Tibial nerve (tissue), 4 donors: ENCODE measurements at places on chromosomes 7 and 10. TPM values are rescaled to one million over a fixed set of nuclear protein-coding genes. Genes with fewer than 3 reads are reported as not detected.

DNA sequence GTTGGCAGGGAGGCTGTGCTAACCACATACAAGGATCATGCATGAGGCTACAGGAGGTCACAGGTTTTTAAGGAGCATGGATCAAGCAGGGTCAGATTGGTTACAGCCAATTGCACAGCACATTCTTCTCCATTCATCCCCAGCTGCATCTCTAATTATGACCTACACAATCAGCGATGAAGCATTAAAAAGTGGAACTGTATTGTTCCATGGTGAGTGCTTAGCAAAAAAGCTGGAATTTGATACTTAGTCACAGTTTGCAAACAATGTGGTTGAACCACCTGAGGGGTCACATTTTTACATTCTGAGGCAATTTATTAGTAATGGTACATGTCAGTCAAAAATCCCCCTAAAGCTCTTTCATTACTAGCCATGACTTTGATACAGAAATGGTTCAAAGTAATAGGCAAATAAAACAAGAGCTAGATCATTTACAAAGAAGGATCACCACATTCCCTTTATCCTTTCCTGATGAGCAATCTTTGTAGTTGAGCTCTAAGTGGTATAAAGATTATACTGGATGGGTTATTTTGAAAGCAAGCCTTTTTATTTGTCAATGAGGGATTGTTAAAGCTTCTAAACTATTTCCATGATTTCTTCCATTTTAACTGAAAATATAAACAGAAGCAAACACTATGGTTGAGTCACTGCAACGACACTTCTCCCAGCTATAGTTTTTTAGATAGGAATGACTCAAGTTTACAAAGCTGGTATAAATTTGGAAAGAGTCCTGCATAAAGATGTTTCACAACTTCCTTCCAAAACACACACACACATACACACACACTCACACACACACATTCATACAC lies 217.8 kb upstream of the SEMA3A start:
- H3K27me3 ChIP-seq = no peaks in the 10 kb centered on the region
- no peaks in the 10 kb centered on the region for H3K36me3 ChIP-seq
- no peak overlapping the region for H3K4me3 ChIP-seq
- no peak for DNase-seq
- no peak overlapping the region for H3K27ac ChIP-seq

GPR158 gene
- total RNA-seq = 0.39 TPM

DNA sequence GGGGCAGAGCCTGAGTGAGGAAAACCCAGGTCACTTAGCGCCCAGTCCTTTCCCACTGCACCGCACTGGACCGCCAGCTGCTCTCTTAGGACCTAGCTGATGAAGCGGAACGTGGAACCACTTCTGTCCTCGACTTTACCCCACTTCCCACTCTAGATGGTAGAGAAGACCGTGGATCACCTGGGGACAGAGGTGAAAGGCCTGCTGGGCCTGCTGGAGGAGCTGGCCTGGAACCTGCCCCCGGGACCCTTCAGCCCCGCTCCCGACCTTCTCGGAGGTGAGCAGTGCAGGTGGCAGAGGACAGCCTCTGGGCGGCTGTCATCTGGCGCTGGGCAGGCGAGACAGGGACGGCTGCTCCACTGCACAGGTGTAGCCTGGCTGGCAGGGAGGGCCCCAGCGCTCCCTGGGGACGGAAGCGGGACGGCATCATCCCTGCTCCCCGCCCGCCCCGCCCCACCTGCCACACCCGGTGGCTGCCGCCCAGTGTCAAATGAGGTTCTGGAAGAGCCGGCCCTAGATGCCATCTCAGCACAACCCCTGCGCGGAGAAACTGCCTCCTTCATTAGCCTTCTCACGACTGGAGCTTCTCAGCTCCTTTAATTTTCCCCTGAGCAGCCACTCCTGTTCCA lies 11.7 kb downstream of the PLAC9 start:
- no peaks in the 10 kb centered on the region for H3K27me3 ChIP-seq
- peak overlapping the region; percentile 41 for H3K27ac ChIP-seq
- DNase-seq = no peak
- peaks cover 16% of the 10 kb centered on the region for H3K4me1 ChIP-seq

DNA sequence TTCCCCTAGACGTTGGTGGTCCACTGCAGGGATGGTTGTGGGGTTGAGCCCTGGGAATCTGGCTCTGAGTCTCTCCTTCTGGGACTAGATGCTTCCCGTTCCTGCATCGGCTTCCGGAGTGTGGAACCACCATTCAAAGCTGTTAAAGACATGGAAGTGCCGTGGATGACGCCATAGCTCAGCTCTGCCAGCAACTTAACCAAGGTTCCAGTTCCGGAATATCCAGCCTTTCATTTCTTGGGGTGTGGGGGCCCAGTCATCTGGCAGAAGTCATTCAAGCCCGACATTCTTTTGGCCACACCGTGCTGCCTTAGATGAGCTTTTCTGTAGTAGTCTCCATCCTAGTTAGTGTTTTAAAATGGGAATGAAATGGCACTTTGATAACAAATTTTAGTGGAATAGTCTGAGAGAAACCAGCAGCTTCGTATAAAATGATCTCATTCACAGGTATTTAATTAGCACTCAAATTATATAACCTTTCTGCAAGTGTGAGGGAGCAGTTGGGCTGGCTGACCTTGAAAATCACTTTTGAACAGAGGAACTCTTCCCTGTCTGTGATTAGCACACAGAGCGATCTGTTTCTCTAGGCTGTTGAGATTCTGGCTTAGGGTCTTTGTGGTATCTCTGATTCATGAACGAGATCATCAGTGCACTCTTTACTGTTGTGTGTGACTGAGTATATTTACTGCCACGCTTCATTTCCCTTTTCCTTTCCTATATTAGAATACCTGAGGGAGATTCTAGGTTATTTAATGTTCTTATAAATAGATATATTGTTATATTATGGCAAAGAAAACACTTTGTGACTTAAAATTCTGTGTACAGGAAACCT lies 19.9 kb downstream of the LMTK2 start:
- no peaks in the 10 kb centered on the region for H3K4me1 ChIP-seq
- H3K4me3 ChIP-seq = no peak overlapping the region
- DNase-seq = no peak

DNA sequence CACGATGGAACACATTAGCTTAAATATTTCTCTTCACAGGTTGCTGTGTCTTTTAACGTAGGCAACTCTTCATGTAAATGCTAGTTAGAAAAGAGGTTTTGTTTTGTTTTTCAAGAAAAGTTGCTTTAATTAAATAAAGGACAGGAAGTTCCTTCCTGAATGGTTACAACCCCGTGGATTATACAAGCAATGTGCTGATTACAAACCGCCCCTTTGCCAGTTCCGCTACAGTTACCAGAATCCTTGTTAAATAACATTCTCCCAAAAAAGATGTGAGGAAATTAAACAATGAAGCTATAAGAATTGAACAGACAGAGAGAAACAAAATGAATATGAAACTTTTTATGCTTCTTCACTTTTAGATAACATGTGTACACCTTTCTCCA lies 75.1 kb downstream of the LYZL2 start:
- H3K27me3 ChIP-seq = no peaks in the 10 kb centered on the region
- H3K27ac ChIP-seq = peak overlapping the region; percentile 53
- H3K4me1 ChIP-seq = no peaks in the 10 kb centered on the region
- no peak for DNase-seq
- no peak overlapping the region for H3K4me3 ChIP-seq

DNA sequence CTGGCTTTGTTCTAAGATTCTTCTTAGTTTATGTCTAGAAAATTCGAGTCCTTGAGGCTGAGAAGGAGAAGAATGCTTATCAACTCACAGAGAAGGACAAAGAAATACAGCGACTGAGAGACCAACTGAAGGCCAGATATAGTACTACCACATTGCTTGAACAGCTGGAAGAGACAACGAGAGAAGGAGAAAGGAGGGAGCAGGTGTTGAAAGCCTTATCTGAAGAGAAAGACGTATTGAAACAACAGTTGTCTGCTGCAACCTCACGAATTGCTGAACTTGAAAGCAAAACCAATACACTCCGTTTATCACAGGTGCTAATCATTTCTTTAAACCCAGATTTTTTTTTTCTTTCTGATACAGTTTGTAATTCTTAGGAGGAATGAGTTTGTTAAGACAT lies 6.7 kb downstream of the CEP55 start:
- H3K27me3 ChIP-seq = no peaks in the 10 kb centered on the region
- H3K27ac ChIP-seq = no peak overlapping the region
- no peaks in the 10 kb centered on the region for H3K36me3 ChIP-seq
- DNase-seq = no peak

- no peak overlapping the region for H3K27ac ChIP-seq
- DNase-seq = no peak
- no peaks in the 10 kb centered on the region for H3K27me3 ChIP-seq
- no peaks in the 10 kb centered on the region for H3K4me1 ChIP-seq
Observed at GRCh38 chr7:150824379-150825177, 24.0 kb downstream of the TMEM176A start.

TAS2R4 gene
- 3.6 TPM for total RNA-seq

- H3K4me3 ChIP-seq = no peak overlapping the region
- H3K36me3 ChIP-seq = no peaks in the 10 kb centered on the region
- no peak overlapping the region for H3K27ac ChIP-seq
- no peak for DNase-seq
- peaks cover 9% of the 10 kb centered on the region for H3K4me1 ChIP-seq
- no peaks in the 10 kb centered on the region for H3K27me3 ChIP-seq
Observed at GRCh38 chr10:68302871-68303270, 29.0 kb upstream of the HNRNPH3 start.

DNA sequence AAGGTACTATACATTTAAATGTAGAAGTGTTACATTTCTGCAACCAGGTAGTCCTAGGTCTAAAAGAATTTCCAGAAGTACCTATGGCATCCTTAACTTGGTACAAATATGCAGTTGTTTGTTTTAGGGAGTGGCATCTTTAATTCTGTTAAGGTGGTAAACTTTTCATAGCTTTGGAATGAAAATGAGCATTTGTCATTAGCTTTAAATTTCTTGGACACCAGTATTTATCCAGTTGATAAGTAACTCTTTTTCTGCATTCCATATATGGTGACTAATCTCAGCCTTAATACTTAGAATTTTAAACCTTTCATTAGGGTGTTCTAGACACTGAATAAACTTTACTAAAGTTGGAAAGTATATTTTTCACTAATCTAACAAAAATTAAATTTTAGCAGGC lies 10.8 kb downstream of the SLF2 start:
- DNase-seq = no peak
- no peaks in the 10 kb centered on the region for H3K36me3 ChIP-seq
- H3K4me3 ChIP-seq = no peak overlapping the region
- no peak overlapping the region for H3K27ac ChIP-seq
- H3K27me3 ChIP-seq = no peaks in the 10 kb centered on the region
- H3K4me1 ChIP-seq = peaks cover 9% of the 10 kb centered on the region

SLC18A3 gene
- not detected for total RNA-seq

NODAL gene
- not detected for total RNA-seq

GRCh38 chr10:130751851-130752250 lies 559.7 kb downstream of the TCERG1L start:
- no peaks in the 10 kb centered on the region for H3K36me3 ChIP-seq
- no peak for DNase-seq
- no peaks in the 10 kb centered on the region for H3K4me1 ChIP-seq
- H3K27ac ChIP-seq = no peak overlapping the region

DNA sequence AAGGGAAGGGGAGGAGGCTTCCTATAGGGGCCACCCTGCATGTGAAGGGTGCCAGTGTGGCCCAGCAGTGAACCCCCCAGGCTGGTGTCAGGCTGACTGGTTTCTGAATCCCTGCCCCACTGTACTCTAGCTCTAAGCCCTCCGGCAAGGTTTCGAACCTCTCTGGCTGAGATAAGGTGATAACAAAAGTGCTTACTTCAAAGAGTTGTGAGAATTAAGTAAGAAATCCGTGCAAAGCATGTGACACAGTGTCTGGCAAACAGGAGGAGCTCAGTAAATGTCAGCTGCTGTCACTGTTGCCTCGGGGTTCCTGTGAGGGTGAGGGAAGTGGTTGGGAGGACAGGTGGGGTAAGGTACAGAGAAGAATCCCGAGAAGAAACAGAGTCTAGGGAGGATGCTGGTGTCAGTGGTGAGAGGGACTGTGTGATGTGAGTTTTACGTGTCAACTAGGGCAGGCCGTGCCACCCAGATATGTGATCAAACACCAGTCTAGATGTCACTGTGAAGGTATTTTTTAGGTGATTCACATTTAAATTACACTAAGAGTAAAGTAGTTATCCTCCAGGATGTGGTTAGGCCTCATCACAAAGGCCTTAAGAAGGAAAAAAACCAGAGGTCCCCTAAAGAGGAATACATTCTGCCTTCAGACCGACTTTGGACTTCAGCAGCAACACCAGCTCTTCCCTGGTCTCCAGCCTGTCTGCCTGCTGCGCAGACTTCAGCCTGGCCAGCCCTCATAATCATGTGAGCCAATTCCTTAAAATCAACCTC lies 64.4 kb downstream of the BPGM start:
- H3K4me1 ChIP-seq = peaks cover 37% of the 10 kb centered on the region
- H3K27me3 ChIP-seq = no peaks in the 10 kb centered on the region

GRCh38 chr10:73641328-73642060 lies at the start of gene MYOZ1:
MYOZ1 (minus strand) TSS chr10:73641474; CDS start chr10:73640017, 1,457 bp downstream.
- no peak within 1 kb of the TSS for H3K27ac ChIP-seq
- no peaks in the 10 kb centered on the region for H3K4me1 ChIP-seq
- no peaks in the 10 kb centered on the region for H3K27me3 ChIP-seq
- no peak within 1 kb of the TSS for H3K4me3 ChIP-seq
- no peak for DNase-seq
- H3K36me3 ChIP-seq = no peaks in the 10 kb centered on the region

GRCh38 chr10:51867956-51868355 lies 168.6 kb upstream of the CSTF2T start:
- no peak for DNase-seq
- H3K4me1 ChIP-seq = no peaks in the 10 kb centered on the region
- no peaks in the 10 kb centered on the region for H3K27me3 ChIP-seq
- no peak overlapping the region for H3K27ac ChIP-seq
- no peak overlapping the region for H3K4me3 ChIP-seq

HEPACAM2 gene
- total RNA-seq = not detected

GRCh38 chr10:60006062-60006461 lies 99.7 kb upstream of the CCDC6 start:
- H3K27me3 ChIP-seq = no peaks in the 10 kb centered on the region
- H3K4me1 ChIP-seq = no peaks in the 10 kb centered on the region
- no peak for DNase-seq
- no peak overlapping the region for H3K4me3 ChIP-seq

DNAJC12 gene
- total RNA-seq = 5.4 TPM

GRCh38 chr7:73451780-73452398 lies 18.3 kb downstream of the FZD9 start:
- H3K27ac ChIP-seq = no peak overlapping the region
- H3K4me1 ChIP-seq = no peaks in the 10 kb centered on the region
- H3K36me3 ChIP-seq = peaks cover 82% of the 10 kb centered on the region
- no peak overlapping the region for H3K4me3 ChIP-seq
- no peaks in the 10 kb centered on the region for H3K27me3 ChIP-seq
- DNase-seq = no peak

GRCh38 chr7:77770316-77770715 lies 27.9 kb downstream of the TMEM60 start:
- H3K4me1 ChIP-seq = no peaks in the 10 kb centered on the region
- no peaks in the 10 kb centered on the region for H3K36me3 ChIP-seq
- no peaks in the 10 kb centered on the region for H3K27me3 ChIP-seq
- no peak overlapping the region for H3K27ac ChIP-seq
- no peak for DNase-seq

PNLIPRP2 gene
- total RNA-seq = 2.4 TPM
